Kidney (tissue), 22 donors: ENCODE measurements at places on chromosomes 2 and 18.

DNA sequence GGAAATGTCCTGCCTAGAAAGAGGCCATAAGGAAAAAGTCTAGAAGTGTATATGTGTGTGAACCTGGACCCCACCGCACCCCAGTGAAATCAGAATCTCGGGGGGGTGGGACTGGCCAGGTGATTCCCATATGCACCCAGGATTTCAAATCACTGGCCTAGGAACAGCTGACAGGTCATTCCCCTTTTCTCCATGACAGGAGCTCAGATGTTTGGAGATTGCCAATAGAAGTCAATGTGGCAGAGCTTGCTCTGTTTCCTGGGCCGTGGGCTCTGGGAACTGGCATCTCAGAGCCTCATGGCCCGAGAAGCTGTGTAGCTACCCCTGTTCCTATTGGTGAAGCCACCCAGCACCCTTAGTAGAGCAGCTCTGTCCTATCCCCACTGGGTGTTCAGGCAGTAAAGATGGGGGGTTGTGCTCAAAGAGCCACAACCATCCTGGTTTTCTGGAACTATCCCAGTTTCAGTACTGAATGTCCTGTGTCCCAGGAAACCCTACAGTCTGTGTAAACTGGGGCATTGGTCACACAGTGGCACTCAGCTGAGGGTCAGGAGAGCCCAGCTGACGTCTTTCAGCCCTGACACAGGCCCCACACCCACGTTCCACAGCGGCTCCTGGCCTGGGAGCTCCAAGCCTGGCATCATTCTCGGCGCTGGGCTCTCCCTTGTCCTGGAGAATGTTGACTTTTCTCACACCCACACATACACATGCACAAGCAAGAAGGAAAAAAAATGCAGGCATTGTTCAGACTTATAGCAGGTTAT, 18.9 kb downstream of the GNLY start:
- no peak overlapping the region for H3K4me3 ChIP-seq
- H3K27me3 ChIP-seq, result no peaks in the 10 kb centered on the region
- no peaks in the 10 kb centered on the region for H3K4me1 ChIP-seq
- H3K36me3 ChIP-seq, result no peaks in the 10 kb centered on the region
- no peak overlapping the region for H3K27ac ChIP-seq

DNA sequence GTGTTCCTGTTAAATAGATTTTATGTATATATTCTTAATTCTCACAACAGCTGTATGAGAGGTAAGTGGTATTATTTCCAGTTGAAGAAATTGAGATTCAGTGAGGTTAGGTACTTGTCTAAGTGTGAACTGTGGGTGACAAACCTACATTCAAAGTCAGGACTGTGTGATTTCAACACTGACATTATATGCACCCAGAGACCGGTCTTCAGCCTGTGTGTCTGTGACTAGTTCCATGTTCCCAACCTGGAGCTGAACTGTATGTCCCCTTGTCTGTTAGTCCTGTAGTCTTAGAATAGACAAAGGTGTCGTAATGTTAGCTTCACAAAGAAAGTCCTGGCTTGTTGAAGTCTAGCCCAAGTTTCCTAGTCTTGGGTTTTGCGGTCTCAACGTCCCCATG, 17.4 kb downstream of the PLEKHB2 start:
- no peaks in the 10 kb centered on the region for H3K4me1 ChIP-seq
- DNase-seq, result no peak
- no peak overlapping the region for H3K4me3 ChIP-seq
- no peaks in the 10 kb centered on the region for H3K27me3 ChIP-seq
- H3K36me3 ChIP-seq, result peaks cover 3% of the 10 kb centered on the region

DNA sequence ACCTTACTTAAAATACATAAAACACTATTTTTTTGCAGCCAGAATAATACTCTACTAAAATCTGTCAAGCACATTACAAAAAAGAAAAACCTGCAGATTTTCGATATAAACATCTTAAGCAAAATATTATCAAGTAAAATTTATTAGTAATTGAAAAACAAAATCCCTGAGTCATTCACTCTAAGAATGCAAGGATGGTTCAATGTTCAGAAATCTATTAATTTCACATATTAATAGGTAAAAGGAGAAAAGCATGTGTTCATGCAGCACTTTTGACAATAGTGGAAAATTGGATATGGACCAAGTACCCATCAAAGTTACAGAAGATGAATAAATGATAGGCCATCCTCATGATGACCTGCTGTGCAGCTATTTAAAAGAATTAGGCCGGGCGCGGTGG, 66.2 kb upstream of the OTOS start:
- H3K36me3 ChIP-seq, result no peaks in the 10 kb centered on the region
- H3K27ac ChIP-seq, result no peak overlapping the region
- no peaks in the 10 kb centered on the region for H3K27me3 ChIP-seq
- H3K4me3 ChIP-seq, result no peak overlapping the region
- no peaks in the 10 kb centered on the region for H3K4me1 ChIP-seq

- no peaks in the 10 kb centered on the region for H3K27me3 ChIP-seq
- H3K4me3 ChIP-seq, result no peak overlapping the region
- no peak for DNase-seq
- H3K4me1 ChIP-seq, result no peaks in the 10 kb centered on the region
- no peaks in the 10 kb centered on the region for H3K36me3 ChIP-seq
Observed at GRCh38 chr18:1062588-1062987, 157.9 kb downstream of the ADCYAP1 start.

GRCh38 chr2:29544917-29545316, 376.5 kb downstream of the ALK start:
- no peaks in the 10 kb centered on the region for H3K36me3 ChIP-seq
- no peaks in the 10 kb centered on the region for H3K4me1 ChIP-seq
- DNase-seq, result no peak
- H3K27me3 ChIP-seq, result no peaks in the 10 kb centered on the region

GRCh38 chr18:43650426-43650825, 373.1 kb upstream of the SYT4 start:
- H3K4me1 ChIP-seq, result no peaks in the 10 kb centered on the region
- no peaks in the 10 kb centered on the region for H3K27me3 ChIP-seq
- no peak for DNase-seq
- H3K36me3 ChIP-seq, result no peaks in the 10 kb centered on the region
- H3K27ac ChIP-seq, result no peak overlapping the region
